ENCODE measurements at places on chromosomes 12 and 14. TPM values are rescaled to one million over a fixed set of nuclear protein-coding genes. Genes with fewer than 3 reads are reported as not detected.

GRCh38 chr14:91669867-91670266, 62.0 kb downstream of the CATSPERB start:
- DNase-seq = no peak

The PRKD1 gene
- total RNA-seq = not detected

GRCh38 chr14:76136476-76137110, 15.1 kb upstream of the GPATCH2L start:
- no peak for DNase-seq

DNA sequence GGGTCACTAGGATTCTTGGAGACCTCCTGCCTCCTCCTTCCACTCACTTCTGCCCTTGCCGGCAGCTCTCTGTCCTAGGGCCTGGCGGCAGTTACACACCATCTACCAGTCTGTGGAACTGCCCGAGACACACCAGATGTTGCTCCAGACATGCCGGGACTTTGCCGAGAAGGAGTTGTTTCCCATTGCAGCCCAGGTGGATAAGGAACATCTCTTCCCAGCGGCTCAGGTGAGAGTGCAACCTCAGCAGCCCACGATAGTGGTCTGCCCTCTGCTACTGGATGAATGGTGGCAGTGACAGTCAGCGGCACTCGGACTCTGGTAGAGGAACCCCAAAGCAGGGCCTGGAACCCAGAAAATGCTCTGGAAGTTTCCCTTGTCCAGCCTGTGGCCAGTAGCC, 1.3 kb downstream of the ACADS start:
- DNase-seq = no peak

GRCh38 chr12:109915171-109916040, 15.3 kb downstream of the TCHP start:
- DNase-seq = no peak

GRCh38 chr14:52219488-52220084, 47.9 kb upstream of the PTGDR start:
- DNase-seq = no peak
